Right renal pelvis (tissue), 4 donors: ENCODE measurements at places on chromosomes 2 and 18. TPM values are rescaled to one million over a fixed set of nuclear protein-coding genes. Genes with fewer than 3 reads are reported as not detected.

HOXD13 gene
- 0.41 TPM for polyA plus RNA-seq

DLX1 gene
- 0.16 TPM for polyA plus RNA-seq

ALPI gene
- polyA plus RNA-seq: 0.10 TPM

SGPP2 gene
- 17.7 TPM for polyA plus RNA-seq

CROCC2 gene
- polyA plus RNA-seq: 0.05 TPM

APCDD1 gene
- polyA plus RNA-seq: 109 TPM

CAPN14 gene
- 0.10 TPM for polyA plus RNA-seq

NDC80 gene
- polyA plus RNA-seq: 26.4 TPM

IL1RN gene
- 0.90 TPM for polyA plus RNA-seq
